Activated T-helper 1 cell treated with anti-CD3 and anti-CD28 coated beads, Interleukin-2, amount 50 U/mL, for 16 hours (primary cell): ENCODE measurements at places on chromosomes 16 and 17.

DNA sequence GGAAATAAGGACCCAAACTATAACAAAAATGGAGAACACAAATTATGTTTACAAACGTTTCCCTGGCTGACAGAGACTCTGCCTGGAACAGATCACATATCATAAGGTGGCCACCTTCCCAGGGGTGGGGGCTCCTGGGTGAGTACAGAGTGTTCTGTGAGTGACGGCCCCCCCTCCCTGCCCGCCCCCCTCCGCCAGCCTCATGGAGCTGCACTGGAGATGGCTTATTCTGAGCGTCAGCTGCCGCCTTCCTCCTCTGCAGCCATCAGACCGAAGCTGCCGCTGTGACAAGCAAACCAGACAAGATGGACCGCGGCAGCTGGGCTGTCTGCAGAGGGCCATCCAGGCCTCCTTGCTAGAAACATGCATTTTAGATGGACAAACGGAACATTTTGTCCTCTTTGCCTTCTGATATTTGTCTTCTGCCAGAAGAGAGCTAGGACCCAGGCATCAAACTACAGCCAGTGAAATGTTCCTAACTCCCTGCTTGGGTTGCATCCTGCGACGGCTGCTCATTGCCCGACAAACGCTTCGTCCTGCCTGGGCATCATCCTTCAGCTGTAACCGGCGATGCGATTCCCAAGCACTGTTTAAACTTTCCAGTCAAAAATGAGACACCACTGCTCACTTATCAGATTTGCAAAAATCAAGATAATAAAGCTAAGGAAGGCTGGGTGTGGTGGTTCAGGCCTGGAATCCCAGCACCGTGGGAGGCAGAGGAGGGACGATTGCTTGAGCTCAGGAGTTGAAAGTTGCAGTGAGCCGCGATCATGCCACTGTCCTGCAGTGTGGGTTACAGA, 15.3 kb upstream of the RPTOR start:
- no peak for DNase-seq

- DNase-seq: no peak
Measured at GRCh38 chr16:3767333-3767986, 50.1 kb upstream of the TRAP1 start.

- DNase-seq: no peak
Measured at GRCh38 chr17:68302066-68302564, 10.8 kb downstream of the ARSG start.

GRCh38 chr16:81220349-81220748, 18.1 kb upstream of the BCO1 start:
- DNase-seq: no peak

DNA sequence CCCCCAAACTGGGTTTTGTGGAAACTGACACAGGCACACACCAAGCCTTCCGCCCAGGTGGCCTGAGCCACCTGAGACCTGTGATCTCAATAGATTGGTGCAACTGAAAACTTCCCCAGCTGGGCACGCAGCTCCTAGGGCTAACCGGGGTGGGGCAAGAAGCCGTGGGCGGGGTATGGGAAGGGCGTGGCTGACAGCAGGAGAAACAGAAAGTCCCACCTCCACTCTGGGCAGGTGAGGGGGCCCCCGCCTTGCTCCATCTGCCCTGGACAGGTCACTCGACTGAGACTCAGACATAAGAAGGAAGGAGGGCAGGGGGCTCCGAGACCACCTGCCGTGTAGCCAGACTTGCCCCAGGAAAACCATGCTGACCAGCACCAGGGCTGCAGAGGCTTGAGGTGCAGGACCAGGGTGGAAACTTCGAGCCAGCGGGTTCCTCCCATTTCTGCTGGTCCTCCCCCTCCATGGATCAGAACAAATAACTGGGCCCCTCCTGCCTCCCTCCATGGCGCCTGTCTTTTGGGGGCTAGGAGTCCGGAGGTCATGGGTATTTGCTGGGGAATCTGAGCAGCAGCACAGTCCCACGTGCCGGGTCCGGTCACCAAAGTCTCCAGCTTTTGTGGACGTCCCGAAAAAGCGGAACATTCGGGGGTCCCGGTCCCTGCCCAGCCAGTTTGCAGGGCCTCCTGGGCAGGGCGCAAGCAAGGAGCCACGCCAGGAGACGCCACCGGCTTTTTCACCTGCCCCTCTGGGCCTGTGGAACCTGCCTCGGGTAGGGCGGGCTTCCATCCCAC, 1.3 kb downstream of the TIMP2 start:
- DNase-seq: peak; percentile 31

DNA sequence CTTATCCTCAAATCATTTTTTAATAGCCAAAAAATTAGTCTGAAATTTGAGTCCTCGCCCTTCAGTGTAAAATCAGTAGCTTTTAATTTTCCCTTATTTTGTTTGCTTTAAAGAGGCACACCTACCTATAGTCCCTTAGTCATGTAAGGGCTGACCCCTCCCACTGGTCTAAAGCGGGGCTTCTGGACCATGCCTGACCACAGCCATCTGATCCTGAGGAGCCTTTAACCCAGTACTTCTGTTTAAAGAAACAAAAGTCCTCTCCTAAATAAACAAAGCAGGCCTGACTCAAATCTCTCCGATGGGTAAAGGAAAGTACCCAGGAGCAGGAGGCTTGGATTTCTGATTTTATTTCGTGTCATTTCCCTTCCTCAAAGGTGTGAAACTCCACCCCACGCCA, 92.0 kb upstream of the CCL2 start:
- no peak for DNase-seq

DNA sequence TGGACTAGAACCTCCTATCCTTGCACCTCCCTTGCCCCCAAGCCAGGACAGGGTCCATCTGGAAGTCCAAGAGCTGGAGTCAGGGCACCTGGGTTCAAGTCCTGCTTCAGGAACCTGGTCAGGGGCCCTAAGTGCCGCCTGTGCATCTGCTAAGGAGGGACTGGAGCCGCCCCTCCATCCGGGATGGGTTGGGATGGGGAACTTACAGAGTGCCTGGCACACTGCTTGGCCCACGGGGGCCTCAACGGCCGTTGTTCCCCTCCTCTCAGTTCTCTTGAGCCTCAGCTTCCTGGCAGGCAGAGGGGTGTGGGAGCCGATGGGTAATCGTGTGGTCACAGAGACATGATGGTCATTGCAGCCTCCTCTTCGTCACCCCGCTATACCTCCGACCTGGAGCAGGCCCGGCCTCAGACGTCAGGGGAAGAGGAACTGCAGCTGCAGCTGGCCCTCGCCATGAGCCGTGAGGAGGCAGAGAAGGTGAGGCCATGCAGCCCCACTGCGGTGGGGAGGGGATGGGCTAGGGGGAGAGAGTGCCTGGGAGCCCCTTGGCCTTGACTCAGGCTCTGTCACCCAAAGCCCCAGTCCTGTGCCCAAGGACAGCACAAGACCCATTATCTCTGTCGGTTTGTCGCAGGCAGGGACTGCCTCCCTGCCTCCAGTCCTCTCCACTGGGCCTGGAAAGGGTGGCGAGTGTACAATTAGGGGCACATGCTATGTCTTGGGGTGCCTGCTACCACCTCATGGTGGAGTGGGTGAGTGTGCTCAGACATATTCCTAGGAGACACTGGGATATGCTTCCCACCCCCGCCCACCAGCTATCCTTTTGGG, 5.4 kb downstream of the EPN3 start:
- DNase-seq: no peak

- no peak for DNase-seq
Measured at GRCh38 chr17:31394544-31394943, 3.1 kb downstream of the RAB11FIP4 start.

DNA sequence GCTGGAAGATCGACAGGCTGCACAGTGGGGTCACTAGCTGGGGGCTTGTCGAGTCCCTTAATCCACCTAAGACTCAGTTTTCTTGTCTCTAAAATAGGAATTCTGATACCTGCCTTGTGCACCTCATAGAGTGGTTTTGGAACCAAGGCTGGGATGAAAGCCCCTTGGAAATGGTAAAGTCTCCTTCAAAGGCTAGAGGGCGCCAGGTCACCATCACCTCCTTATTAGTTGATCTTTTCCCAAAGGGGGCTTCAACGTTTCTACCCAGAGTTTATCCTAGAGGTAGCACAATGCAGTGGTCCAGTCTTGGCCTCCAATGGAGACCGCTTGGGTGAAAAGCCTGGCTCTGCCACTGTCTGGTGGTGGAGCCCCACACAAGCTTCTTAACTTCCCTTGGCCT, 158.2 kb downstream of the AIPL1 start:
- no peak for DNase-seq

DNA sequence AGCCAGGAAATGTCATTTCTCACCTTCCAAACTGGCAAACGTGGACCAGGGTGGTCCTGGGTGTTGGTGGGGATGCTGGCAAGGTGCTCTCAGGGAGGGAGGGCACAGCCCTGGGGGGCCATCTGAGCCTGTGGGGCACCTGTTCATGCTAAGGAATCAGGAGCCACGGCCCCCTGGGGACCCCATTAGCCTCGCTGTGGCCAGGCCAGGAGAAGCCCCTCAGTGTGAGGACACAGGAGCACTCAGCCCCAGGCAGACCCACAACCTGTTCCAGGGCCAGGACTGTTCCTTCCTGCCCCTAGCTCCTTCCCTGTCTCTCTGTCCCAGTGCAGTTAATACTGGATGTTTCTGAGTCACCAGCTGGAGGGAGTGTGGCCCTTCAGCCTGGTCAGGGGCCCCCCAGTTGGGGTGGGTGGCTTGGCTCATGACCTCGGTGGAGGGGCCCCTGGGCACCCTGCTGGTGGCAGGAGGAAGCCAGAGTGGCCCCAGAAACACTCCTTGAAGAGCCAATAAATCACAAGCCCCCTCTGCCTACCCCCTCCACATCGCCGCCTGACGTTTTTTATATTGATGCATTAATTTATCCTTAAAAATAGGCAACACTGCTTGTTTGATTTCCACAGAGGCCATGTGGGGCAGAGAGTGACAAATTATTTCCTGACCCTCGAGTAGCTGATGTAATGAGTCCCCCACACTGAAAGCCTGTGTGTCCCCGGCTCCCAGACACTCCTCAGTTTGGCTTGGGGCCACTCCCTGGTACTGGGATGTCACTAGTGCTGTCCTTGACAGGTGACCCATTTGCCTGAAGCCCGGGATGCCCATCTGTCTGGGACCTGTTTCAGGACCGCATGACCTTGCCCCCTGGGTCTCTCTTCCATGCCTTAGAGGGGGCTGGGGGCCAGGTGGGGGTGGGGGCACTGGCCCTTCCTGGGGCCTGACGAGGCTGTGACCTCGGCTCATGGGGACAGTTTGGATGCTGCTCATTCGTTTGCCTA, 22.3 kb downstream of the ACTG1 start:
- no peak for DNase-seq

- no peak for DNase-seq
Measured at GRCh38 chr17:43578404-43578698, 32.2 kb upstream of the ETV4 start.

- DNase-seq: no peak
Measured at GRCh38 chr17:3989041-3989886, 25.0 kb upstream of the ATP2A3 start.

- no peak for DNase-seq
Measured at GRCh38 chr16:89921131-89921701, 1.9 kb upstream of the TUBB3 start.

- no peak for DNase-seq
Measured at GRCh38 chr17:78179372-78179771, 7.5 kb downstream of the TK1 start.

GRCh38 chr17:30237296-30238002, 2.0 kb upstream of the SLC6A4 start:
- no peak for DNase-seq

- DNase-seq: no peak
Measured at GRCh38 chr16:70573451-70574121, 50.0 kb downstream of the SF3B3 start.

DNA sequence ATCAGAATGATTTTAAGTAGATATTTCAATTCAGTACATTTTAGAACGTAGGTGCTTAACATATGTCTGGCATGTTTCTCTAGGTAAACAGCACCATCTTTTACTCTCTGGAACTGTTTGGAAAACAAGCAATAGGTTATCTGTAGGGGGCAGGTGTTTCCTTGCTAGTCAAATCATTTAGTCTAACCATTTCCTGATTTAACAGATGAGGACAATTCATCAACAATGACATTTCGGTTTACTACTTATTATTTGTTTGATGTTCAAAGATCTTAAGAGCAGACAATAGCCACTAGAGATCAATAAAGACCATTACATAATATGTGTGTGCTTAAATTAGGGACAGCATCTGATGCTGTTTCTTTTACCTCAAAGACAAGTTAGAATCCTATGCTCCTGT, 173.1 kb downstream of the CEP112 start:
- no peak for DNase-seq

- DNase-seq: no peak
Measured at GRCh38 chr17:8946476-8946875, 19.0 kb downstream of the PIK3R5 start.

GRCh38 chr17:5958850-5959249, 111.3 kb upstream of the WSCD1 start:
- no peak for DNase-seq

DNA sequence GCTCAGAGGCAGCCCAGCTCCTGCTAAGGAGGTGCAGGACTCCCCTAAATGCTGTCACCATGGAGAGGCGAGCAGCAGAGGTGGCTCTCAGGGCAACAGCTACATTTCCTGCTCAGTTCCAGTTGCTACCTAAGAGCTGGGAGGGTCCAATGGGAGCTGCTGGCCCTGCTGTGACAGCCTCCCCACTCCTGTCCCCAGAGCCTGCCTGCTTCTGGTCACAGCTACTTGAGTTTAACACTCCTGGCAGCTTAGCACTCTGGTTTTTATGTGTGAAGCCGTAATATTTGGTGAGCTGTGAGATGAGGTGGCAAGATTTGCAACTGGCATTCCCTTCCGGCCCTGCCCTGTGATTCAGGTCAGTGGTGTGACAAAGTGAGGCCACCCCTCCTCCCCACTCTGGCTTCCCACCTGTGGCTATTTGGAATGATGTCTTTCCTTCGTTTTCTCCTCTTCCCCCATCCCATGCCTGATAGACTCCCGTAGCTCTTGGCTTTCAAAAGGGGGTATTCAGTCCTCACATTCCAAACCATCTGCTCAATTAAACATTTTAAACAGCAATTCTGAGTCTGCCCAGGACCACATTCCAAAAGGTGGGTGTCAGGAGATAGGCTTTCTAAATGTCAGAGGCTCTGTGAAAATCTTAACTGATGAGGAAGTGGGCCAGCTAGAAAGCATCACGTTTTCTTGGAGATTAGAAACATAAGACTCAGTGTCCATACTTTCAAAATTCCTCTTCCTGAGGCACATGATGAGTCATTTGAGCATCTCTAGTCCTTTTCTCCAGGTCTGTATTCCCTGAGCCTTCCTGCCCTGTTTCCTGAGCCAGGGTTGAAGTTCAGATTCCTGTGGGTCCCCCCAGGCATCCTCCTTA, 42.6 kb upstream of the SKAP1 start:
- DNase-seq: no peak

DNA sequence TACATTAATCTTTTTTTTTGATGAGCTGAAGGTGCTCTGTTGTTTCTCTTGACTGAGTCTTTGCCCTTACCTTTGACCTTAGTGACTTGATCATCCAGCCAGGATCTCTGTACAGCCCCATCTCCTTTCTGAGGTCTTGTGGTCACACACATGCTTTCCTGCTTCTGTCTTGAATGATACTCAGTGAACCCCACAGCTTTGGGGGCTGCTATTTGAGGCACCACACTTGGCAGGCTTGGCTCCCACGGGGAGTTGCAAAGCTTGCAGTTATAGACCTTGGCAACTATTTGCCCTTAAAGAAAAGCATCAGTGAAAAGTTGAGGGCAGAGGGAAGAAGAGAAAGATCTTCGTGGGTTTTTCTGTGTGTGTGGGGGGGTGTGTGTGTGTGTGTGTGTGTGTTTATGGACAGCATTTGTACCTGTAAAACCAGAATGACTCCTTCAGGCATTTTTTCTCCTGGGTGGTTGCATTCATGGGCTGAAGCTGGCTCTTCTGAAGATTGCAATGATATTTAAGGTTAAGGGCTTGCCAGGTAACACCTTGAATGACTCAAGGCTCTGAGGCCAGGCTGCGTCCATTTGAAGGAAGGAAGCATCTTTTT, 101.6 kb downstream of the MSI2 start:
- no peak for DNase-seq

GRCh38 chr17:21020622-21021021, 22.2 kb downstream of the USP22 start:
- DNase-seq: no peak
